ENCODE measurements at places on chromosomes 7 and 10.
A peak's percentile ranks its signal among the peaks of the same experiment; 100 is the strongest.

GRCh38 chr7:114375907-114376306 is 38.7 kb upstream of the FOXP2 start:
- no peak for DNase-seq

- peak; percentile 45 for DNase-seq
Observed at GRCh38 chr7:28128608-28129007, 52.0 kb downstream of the JAZF1 start.

DNA sequence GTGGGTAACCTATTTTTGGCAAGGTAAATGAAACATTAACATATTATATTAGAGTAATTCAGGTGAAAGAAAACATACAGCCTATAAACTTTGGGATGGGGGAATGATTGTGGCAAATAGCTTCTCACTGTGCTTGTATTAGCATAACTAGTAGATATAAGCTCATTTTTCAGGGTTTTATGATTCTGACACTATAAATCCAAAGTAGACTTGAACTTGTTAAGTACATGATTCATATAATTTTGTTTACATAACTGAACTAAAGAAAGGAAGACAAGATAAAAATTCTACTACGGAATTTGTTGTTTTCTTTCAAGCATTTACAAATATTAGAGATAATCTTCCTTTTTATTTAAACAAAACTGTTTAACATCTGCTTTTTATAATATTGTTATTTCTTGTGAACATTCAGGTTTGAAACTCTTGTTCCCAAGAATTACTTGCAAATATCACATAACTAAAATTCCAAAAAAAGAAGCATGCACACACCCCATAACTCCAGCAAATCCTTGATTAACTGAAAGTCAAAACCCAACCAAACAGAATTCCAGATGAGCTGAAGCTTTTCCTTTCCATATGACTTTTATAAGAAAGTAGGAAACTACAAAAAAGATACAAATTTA is 142.3 kb downstream of the JAZF1 start:
- DNase-seq, result no peak

DNA sequence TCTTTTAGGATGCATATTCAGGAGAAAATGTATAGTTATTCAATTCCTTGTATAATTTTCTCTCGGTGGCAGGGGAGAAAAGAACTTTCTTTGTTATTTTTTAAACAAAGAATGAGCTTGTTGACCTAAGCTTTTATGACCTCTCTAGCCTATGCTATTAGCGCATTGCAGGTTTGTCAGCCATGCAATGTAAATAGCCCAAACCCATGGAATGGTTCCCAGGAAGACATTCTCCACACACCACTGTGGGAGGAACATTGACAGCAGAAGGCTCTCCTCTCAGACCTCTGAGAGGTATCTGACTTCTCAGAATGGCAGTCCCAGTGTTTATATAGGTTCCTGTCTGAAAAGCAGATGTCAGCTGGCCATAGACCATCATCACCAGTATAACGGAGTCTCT is 19.6 kb upstream of the AGBL3 start:
- DNase-seq, result no peak

- no peak for DNase-seq
Observed at GRCh38 chr10:47008769-47009168, 97.5 kb downstream of the PTPN20 start.

- DNase-seq, result no peak
Observed at GRCh38 chr7:116354546-116355423, 144.4 kb downstream of the TES start.

DNA sequence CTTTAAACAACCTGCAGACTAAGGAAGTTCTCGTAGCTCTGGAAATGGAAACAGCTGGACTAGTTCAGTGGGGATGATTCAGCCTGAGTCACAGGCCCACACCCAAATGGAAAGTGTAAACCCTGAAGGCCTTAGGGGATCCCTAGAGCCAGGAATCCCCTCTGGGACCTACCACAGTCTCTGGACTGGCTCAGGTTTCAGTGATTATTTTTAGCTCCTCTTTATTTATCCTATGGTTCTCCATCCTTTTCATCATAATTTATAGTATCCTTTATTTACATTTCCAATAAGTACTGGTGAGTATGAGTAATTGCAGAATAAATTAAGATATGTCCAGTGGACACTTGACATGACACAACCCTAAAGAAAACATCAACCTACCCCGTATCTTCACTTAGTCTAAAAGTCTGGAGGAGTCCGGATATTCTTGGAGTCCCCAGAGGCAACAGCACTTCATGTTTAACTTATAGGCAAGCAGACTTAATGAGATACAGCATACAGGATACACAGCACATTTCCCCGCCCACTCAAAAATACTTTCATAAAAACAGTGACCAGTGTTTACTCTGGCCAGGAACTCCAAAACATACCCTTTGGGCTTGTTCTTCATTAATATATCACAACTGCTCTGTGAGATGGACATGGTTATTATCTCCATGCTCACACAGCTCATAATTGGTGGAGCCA is 28.4 kb upstream of the SEMA3E start:
- no peak for DNase-seq

DNA sequence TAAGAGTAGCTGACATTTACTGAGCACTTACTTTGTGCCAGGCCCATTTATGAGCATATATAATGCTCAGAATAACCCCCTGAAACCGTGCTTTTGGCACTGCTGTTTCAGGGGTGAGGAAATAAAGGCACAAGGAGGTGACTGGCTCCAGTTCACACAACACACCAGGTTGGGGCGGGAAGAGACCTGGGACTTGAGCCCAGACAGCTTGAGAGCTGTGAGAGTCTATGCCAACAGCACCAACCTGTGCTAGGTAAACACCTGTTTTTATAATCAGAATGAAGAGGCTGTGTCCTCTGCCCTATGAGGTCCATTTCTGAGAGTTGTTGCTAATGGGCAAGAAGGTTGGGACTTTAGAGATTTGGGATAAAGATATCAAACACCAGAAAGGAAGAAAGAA is 8.8 kb upstream of the AZGP1 start:
- DNase-seq, result no peak

GRCh38 chr10:124624466-124624865 is 119.7 kb downstream of the FAM53B start:
- no peak for DNase-seq

GRCh38 chr7:129469930-129470329 is 32.4 kb upstream of the SMKR1 start:
- no peak for DNase-seq

DNA sequence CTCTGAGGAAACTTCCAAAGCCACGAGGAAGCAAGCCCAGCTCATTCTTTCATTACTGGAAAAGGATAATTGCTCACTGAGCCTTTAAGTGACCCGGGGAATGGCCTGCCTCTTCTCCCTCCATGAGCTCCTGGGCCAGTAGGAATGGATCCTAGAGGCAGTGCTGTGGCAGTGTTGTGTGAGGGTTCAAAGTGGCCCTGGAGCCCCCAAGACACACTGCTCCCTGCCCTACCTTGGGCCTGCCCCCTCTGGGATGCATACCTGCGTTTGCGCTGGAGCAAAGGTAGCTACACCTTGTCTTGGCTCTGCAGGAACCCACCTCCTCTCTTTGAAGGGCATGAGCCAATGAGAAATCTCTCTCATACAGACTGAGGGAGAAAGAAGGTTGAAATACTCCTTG is 115.8 kb upstream of the ANLN start:
- DNase-seq, result no peak

DNA sequence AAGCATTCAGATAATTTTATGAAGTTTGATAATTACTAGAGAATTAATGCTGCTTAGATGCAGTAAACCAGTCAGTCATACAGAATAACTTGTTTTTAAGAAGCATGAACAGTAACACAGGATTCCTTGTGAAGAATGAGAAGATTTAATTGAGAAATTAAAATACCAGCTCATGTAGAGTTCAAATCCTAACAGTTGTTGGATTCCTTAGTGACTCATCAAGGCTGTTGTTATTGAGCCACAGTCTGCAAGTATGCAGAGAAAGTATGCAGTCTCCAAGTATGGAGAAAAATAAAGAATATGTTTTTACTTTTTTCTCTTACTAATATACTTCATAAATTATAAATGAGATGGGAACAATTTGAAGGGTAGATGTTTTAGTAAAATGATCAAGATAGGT is 30.2 kb upstream of the CYP26C1 start:
- DNase-seq, result no peak

DNA sequence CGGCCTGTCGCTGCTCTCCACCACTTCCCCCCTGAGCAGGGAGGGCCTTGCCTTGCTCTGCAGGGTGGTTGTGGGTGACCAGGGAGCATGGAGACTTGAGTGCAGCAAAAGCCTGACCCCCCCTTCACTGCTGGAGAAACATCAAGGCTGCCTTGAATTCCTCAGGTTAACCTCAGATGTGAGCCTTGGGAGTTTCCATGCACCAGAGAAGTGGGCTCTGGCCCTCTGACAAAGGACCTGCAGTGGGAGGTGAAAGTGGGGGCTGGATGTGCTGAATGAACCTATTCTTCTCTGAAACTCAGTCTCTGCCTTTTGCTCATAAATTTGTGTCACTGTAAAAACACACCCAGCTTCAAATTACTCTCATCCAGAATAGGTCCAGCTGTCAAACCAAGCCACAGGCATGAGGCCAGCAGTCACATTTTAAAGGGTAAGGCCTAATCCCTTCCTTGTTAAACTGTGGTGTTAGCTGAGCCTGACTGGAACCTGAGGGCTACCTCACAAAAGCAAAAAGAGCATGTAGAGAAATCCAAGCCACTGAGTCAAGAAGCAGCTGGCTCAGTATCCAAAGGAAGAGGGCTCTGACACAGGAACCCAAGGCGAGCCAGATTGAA is 356.8 kb downstream of the CCSER2 start:
- DNase-seq, result no peak

GRCh38 chr10:112532956-112533355 is 85.9 kb downstream of the VTI1A start:
- DNase-seq, result no peak

DNA sequence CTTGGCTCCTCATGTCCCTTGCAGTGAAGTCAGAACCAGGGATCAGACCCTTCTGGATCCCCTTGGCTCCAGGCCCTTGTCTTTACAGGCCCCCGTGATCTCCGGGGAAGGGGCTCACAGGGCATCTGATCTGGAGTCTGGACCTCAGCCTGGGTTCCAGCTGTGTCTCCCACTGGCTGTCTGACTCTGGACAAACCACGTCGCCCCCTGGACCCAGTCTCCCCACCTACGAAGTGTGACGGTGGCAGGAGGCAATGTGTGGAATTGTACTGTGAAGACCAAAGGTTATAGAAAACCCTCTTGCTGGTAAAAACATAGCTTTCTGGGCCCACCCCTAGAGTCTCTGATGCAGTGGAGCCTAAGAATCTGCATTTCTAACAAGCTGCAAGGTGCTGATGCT is 15.5 kb upstream of the C10orf71 start:
- no peak for DNase-seq

DNA sequence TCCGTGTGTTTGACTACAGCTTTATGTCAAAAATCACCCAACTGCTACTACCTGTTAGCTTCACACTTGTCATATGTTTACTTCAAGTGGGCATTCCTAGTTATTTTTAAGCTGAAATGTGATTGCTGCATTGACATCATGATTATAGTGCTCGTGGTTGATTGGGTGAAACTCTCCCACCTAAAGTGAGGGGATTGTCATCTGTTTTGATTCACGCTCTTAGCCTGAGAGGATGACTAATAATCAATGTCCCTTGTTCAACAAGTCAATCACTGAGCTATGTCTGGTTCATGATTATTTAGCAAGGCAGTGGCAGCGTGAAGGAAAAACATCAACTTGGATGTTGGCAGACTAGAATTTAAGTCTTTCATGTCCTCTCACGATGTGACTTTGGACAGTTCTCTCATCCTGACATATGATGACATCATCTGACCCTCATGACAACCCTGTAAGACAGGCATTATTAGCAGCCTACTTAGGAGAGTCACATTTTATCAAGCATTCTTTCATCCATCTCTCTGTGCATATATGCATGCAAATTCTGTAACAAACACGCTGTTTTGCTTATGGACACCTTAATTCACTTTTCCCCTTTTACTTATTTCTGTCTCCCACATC is 352.6 kb upstream of the ZMIZ1 start:
- DNase-seq, result no peak

- no peak for DNase-seq
Observed at GRCh38 chr7:28528899-28529298, 116.6 kb downstream of the CREB5 start.

DNA sequence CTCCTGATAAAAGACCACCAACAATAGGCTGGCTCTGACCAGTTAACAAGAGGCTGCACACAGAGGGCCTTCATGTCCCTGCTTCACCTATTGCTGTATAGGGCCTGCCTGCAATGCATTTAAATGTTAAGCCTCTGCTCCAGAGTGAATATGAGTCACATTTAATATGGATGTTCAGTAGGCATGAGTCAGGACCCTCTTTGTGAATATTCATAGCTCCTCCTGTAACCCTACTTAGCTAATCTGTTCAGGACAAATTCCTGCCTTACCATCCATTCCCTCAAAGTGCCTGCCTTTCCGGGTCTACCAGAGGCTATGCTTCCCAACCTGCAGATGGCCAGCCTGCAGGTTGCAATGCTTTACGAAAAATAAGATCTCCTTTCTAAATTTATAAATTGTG is 32.5 kb downstream of the ARHGAP22 start:
- DNase-seq, result no peak

DNA sequence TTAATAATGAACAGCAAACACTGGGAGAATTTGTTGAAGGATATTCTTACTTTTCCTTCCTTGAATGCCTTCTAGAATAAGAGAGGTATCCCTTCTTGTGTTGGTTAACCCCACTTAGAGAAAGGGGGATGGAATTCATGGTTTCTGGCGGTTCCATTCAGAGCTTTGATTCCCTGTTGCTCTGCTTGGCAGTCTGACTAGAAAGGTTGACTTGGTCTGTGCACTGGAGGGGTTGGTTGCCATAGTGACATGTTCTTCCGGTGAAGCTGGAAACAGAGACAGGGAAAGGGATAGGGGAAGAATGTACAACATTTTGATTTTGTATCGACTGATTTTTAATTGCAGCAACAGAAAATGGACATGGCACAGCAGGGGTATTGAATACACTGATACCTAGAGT is 2.5 kb downstream of the TMEM178B start:
- DNase-seq, result no peak

DNA sequence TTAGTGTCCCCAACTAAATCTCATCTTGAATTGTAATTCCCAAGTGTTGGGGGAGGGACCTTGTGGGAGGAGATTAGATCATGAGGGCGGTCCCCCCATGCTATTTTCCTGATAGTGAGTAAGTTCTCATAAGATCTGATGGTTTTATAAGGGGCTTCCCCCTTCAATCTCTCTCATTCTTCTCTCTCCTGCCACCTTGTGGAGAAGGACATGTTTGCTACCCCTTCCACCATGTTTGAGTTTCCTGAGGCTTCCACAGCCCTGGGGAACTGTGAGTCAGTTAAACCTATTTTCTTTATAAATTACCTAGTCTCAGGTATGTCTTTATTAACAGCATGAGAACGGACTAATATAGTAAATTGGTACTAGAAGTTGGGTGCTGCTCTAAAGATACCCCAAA is 365.6 kb downstream of the ANKRD7 start:
- DNase-seq, result peak; percentile 5

DNA sequence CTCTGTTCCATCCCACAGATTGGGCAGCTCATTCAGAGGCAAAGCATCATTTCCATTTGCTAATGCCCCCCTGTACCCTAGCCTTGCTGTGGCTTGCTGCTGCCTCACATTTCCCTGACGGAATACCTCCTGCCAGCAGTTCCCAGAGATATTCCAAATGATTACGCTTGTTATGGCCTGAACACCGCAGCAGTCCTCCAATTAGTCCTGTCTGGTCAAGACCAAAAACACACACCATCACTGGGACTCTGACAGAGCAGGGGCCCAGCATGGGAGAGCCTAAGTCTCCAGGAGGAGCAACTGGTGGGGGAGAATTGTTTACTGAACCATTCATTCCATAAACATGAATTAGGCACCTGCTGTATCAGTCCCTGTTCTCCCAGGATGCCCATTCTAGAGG is 6.1 kb downstream of the OGDHL start:
- no peak for DNase-seq

GRCh38 chr10:74932648-74933047 is 106.2 kb downstream of the KAT6B start:
- no peak for DNase-seq

Measured in activated CD4-positive, alpha-beta T cell treated with anti-CD3 and anti-CD28 coated beads, Interleukin-2, amount 50 U/mL, for 16 hours (primary cell).